ENCODE measurements at places on chromosomes 2 and 18.

GRCh38 chr2:33509908-33510585 is 33.6 kb downstream of the RASGRP3 start:
- no peak for DNase-seq

GRCh38 chr2:240412975-240413812 is 22.3 kb upstream of the GPC1 start:
- no peak for DNase-seq

DNA sequence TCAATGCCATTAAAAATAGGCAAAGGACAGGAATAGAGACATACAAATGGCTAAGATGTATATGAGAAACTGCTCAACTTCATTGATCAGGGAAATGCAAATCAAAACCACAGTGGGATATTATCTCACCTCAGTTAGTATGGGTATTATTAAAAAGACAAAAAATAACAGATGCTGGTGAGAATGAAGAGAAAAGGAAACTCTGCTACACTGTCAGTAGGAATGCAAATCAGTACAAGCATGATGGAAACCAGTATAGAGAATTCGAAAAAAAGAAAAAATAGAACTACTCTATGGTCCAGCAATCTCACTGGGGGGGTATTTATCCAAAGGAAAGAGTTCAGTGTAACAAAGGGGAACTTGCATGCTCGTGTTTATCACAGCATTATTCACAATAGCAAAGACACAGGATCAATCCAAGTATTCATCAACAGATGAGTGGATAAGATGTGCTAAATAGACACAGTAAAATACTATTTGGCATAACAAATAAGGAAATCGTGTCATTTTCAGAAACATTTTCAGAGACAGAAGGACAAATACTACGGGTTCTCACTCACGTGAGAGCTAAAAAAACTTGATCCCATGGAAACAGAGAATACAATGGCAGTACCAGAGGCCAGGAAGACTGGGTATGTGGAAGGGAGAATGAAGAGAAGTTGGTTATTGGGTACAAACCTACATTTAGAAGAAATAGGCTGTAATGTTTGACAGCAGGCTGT is 60.6 kb downstream of the CCDC74A start:
- no peak for DNase-seq

- no peak for DNase-seq
Observed at GRCh38 chr2:111932841-111933291, 34.5 kb downstream of the MERTK start.

GRCh38 chr2:99921903-99922302 is 220.5 kb downstream of the AFF3 start:
- no peak for DNase-seq

Data from stimulated activated CD8-positive, alpha-beta memory T cell treated with anti-CD3 and anti-CD28 coated beads, Interleukin-12 subunit alpha, Interleukin-12 subunit beta, amount 100 ng/mL, for 4 hours (primary cell).